ENCODE measurements at places on chromosomes 13 and 19.

- no peak for DNase-seq
These were observed 75.8 kb upstream of the TSHZ3 start for GRCh38 chr19:31424861-31425620.

GRCh38 chr13:112995395-112996191 lies 26.6 kb downstream of the MCF2L start:
- DNase-seq: no peak

DNA sequence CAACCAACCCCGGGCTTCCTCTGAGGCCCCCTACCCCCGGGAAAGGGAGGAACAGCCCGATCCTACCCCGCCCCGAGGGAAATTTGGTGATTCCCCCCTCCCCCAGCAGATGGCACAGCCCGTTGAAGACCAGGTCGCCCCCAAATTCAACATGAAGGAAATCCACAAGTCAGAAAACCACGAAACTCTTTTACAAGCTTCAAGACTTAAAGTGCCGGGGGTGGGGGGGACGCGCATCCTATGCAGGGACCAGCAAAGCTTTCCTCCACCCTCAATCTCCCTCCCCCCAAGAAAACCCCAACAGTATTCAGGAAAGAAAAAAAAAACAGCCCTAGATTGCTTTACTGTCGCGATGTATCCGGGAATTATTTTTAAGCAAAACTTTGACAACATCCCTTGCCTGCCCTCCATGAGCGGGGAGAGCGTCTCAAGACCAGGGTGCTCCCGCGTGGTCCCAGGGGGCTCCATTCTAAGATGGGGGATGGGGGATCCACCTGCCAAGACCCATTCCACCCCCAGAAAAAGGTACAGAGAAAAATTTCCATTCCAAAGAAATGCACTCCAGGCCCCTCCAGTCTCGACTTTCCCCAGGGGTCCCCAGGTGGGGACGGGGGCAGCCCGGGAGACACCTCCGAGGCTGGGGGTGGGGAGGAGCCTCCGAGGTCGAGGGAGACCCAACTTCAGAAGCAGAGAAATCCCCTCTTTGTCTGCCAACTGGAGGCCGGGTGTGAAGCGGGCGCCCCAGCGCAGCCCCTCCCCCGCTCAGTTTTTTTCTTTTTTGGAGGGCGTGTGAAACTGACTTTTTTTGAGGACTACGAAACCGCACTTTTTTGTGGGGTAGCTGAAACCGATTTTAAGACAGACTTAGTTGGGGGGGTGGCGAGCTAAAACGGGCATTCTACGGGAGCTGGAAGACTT lies 1.5 kb downstream of the TCF3 start:
- DNase-seq: no peak

DNA sequence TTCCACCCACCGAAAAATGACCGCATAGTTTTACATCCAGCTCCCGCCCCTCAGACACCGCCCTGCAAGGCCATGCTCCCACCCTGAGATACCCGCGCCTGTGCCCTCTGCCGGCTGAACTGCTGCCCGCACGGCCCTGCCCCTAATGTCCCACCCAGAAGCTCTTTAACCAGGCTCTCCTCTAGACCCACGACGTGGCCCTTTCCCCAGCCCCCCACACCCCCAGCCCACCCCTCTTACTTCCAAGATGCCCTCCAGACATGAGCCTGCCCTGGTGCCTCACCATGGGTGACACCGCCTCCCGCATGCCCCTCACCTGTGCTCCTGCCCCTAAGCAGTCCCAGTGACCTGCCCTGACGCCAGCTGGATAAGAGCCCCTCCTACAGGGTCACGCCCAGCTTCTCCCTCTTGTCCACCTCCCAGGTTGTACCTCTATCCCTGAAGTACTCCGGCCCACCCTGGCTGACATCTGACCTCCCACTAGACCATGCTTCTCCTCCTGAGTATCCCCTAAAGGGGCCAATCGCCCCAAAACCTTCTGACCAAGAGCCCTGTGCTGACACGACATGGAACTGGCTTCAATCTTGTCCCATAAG lies 51.2 kb downstream of the COLGALT1 start:
- DNase-seq: no peak

DNA sequence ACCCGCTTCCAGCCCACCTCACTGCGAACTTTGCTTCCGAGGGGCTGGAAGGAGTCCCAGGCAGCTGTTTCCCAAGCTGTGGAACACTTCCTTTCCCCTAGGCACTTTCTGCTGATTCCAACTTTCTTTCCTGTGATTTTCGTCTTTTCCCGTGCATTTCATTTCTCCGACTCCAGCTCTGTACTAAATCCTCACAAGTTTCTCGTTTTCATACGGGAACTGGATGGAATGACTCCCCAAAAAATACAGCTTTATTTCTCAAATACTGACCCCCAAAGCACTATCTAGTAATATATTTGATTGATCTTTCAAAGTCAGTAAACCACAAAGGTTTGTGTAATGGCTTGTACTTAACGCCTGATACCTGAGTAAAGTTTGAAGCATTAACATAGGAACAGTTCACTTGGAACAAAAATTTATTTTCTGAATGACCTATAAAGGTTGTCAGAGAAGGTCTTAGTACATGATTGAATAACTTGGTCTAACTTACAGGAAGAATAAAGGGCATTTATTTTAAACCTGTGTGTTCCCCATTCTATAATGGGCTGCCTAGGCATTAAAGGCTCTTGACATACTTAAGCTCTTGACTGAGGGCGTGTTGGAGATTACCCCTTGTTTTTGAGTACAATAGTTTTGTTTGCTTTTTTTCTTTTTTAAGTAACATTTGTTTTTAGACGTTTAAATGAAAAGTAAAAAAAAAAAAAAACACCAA lies 1.3 kb upstream of the PCDH9 start:
- DNase-seq: no peak

DNA sequence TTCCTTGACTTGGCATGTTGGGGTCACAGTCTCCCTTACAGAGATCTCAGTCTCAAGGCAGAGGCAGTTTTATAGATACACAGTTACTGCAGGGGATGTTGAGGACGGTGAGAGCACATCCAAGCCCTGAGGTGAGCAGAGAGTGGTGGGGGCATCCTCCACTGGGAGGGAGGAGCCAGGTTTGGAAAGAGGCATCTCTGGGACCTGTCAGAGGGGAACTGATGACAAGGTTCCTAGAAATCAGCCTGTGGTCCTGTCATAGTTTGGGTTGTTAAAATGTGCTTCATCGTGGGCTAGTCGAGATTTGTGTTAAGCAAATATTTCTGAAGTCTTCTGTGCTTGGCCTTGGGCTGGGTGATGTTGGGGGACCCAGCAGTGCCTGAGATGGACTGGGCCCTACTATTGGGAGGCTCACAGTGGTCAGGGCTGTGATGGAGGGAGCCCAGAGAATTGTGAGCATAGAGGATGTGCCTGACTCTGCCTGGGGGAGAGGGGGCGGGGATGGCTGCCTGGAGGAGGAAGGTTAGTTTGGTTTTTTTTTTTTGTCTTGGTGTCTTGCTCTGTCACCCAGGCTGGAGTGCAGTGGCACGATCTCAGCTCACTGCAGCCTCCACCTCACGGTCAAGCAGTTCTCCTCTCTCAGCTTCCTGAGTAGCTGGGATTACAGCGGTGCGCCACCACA lies 3.9 kb downstream of the SUPT5H start:
- no peak for DNase-seq

GRCh38 chr13:97193577-97193976 lies 28.6 kb upstream of the MBNL2 start:
- no peak for DNase-seq

DNA sequence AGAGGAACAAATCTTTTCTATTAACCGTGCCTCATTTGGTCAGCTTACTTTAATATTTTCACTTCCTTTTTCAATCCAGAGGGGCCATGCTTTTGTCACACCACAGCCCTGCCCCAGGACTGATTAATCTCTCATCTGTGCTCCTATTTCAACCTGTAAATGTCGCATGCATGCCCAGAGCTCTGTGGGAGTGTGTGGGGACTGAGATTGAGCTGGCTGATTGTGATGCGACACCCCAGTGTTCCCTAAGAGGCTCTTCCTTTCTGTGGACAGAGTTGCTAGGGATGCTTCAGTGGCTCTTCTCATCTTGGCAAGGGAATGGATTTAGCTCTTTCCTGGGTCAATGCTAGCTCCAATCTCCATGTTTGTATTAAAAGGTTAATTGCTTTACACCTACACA lies 249.6 kb downstream of the TDRD3 start:
- no peak for DNase-seq

- DNase-seq: no peak
These were observed 5.7 kb upstream of the MRPS31 start for GRCh38 chr13:40776681-40777165.

DNA sequence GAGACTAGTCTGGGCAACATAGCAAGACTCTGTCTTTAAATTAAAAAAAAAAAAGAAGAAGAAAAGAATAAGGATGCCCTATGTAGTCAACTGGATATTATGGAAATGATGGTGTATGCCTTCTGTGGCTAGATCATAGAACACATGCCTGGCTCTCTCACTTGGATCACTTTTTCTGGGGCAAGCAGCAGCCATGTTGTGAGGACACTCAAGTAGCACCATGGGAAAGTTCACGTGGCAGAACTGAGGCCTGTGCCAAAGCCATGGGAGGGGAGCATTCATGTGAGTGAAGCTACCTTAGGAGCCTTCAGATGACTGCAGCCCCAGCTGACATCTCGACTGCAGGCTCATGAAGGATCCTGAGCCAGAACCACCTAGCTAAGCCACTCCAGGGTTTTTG lies 12.0 kb downstream of the PLAUR start:
- DNase-seq: no peak

DNA sequence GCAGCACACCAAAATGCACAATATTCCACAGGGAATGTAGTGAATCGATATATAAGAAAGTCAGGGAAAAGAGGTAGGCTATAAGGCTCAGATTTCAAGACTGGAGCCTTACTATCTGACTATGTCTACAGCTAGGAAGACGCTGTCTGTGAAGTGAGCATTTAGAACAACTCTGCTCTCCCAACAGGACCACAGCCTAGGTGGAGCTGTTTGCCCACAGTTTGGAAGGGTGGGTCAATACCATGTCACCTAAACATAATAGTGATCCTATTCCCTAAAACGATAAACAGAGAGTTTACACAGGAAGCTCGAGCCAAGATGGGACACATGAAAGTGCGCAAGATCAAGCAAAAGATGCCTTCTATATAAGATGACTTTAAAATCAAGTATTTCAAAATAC lies 2486.0 kb upstream of the PCDH20 start:
- no peak for DNase-seq

DNA sequence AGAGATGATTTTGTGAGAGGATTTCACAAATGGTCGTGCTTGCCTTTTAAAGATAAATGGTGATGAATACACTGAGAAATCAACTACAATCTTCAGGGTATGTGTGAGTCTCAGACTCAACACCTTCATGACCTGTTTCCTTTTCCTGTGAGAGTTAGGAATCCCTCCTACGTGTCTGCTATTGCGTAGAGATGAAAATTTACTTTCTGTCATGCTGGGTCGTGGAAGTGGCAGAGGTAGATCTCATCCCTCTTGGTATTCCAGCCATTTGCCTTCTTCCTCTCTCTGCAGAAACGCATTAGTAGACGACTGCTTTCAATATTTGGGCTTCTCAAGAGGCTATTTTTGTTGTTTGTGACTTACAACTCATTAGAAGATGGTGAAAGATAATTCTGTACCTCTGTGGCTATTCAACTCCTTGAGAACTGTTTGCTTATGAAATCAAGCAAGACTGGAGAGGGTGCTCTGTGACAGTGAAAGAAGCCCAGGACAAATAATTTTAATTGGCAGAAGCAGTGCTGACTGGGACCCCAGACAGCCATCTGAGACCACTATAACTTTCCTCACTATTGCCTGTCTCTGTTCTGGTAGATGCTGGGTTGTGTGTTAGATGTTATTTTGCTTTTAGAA lies 233.1 kb downstream of the LACC1 start:
- DNase-seq: no peak

GRCh38 chr19:38385804-38386257 lies 2.0 kb downstream of the GGN start:
- DNase-seq: no peak

- no peak for DNase-seq
These were observed 27.3 kb downstream of the PIP5K1C start for GRCh38 chr19:3672993-3673392.

- no peak for DNase-seq
These were observed 59.5 kb downstream of the ANKRD10 start for GRCh38 chr13:110855363-110855762.

- no peak for DNase-seq
These were observed at the start of gene SHFL for GRCh38 chr19:10085641-10086590. TSS of gene SHFL (plus strand) at chr19:10086317. CDS start at chr19:10086428, 111 bp downstream.

DNA sequence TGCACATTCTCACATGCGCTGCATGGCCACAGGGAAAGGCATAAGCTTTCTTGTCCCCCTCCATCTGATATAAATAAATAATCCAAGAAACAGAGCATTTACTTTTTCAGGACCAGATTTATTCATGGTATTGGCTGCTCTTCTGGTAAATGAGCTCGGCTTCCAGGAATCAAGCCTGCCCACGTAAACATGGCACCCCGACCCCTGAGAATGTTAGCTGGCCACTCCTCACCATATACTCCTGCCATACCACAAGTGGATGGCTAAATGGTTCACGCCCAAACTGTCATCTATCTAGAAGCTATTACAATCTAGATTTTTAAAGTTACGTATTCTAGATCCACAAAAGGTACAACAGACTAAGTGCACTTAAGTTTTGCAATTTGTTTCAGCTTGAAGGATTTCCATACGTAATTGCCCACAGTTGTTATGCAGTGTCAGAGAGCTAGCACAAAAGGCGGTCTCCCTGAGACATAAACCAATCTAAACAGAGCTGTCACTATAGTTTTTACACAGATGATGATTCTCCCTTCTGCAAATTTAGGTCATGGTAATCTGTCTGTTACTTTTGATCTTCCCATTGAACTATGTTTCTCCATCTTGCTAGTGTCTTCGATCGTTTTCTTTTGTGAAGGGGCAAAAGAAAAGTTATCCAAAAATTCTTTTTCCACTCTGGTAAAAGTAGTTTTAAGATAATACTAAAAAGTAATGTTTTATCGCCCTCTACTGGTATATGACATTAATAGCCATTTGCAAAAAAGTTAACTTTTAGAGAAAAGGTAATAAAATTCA lies 16.2 kb upstream of the FOXO1 start:
- DNase-seq: no peak

GRCh38 chr19:3080286-3080685 lies 13.9 kb upstream of the GNA11 start:
- no peak for DNase-seq

DNA sequence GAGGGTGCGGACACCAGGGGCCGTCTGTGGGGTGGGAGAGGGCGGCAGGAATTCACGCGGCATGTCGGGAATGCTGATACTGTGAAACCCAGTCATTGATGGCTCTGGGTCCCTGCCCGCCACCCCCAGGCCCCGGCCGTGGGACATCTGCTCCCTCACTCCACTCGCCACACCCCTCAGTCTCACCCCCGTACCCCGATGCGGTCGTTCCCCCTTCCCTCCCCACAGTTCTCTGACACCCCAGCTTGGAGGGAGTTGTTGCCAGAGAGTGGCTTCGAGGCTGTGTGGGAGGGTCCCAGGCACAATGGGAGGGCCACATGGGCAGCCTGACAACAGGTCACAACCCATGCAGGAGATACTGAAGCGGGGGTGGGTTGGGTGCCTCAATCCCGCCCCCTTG lies 1.8 kb downstream of the MAG start:
- DNase-seq: no peak

GRCh38 chr19:29489172-29489951 lies 36.4 kb upstream of the VSTM2B start:
- DNase-seq: no peak
